ENCODE measurements at places on chromosomes 7 and 10. TPM values are rescaled to one million over a fixed set of nuclear protein-coding genes. Genes with fewer than 3 reads are reported as not detected.
A peak's percentile ranks its signal among the peaks of the same experiment; 100 is the strongest.

Gene CALN1
- total RNA-seq: not detected

Gene REPIN1
- total RNA-seq: 19.6 TPM

- DNase-seq: no peak
These were observed 383.5 kb downstream of the POM121L12 start for GRCh38 chr7:53418834-53419482.

- DNase-seq: peak; percentile 87
These were observed 112.1 kb upstream of the KLF6 start for GRCh38 chr10:3897156-3897555.

DNA sequence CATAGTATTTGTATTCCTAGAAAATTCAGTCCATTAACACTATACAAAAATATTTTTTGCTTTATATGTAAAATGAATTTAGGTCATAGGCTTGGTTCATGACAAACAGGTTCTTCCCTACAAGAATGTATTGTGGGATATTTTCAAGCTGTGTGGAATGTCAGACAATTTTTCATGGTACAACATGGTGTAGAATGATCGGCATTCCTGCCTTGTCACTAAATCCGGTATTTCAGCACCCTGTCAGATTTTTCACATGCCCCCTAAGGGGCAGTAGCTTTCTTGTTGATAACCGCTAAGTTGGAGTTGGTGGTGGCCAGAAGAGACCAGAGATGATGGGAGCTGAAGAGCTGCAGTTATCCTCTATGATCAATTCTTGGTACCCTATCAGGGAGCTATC is 154.3 kb downstream of the SORCS3 start:
- no peak for DNase-seq

- peak; percentile 53 for DNase-seq
These were observed 18.6 kb downstream of the OCM2 start for GRCh38 chr7:97971120-97971989.

Data from foreskin keratinocyte (primary cell).